ENCODE measurements at places on chromosomes 5 and 9. TPM values are rescaled to one million over a fixed set of nuclear protein-coding genes. Genes with fewer than 3 reads are reported as not detected.

- DNase-seq = no peak
These were observed 6.1 kb downstream of the AFAP1L1 start for GRCh38 chr5:149277801-149278200.

- DNase-seq = peak; percentile 13
These were observed 25.3 kb downstream of the ZDHHC11B start for GRCh38 chr5:759111-759751.

DNA sequence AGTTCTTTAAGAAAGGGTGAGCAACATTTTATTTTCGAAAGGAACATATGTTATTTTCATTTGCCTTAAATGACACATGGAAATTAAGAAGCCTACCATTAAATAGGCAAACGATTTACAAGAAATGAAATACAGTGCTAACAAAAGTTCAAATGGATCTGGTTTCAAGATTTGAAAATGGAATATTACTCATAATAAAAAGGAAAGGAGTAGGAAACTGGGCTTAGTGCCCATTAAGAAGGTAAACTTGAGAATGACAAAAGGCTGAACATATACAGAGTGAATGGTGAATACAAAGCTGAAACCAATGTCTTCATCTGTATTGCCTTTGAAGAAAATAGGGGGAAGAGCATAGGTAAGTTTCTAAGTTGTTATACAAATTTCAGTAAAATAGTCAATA lies 974.2 kb upstream of the C9orf72 start:
- DNase-seq = no peak

Gene DEPDC1B
- total RNA-seq = 23.6 TPM

Gene KCNIP1
- not detected for total RNA-seq

All from activated naive CD8-positive, alpha-beta T cell treated with anti-CD3 and anti-CD28 coated beads for 36 hours (primary cell).